ENCODE measurements at places on chromosomes 1 and 21. TPM values are rescaled to one million over a fixed set of nuclear protein-coding genes. Genes with fewer than 3 reads are reported as not detected.

Gene DNASE2B
- total RNA-seq, result not detected

Gene KCNH1
- total RNA-seq, result under 0.01 TPM

Gene CBR3
- total RNA-seq, result 19.2 TPM

Gene SAMSN1
- 3.6 TPM for total RNA-seq

Gene S1PR1
- 225 TPM for total RNA-seq

Gene LAD1
- not detected for total RNA-seq

Gene OR10Z1
- total RNA-seq, result not detected

Gene DCDC2B
- total RNA-seq, result not detected

Gene CELA3A
- not detected for total RNA-seq

Gene SYPL2
- total RNA-seq, result under 0.01 TPM

Gene DISP3
- 0.07 TPM for total RNA-seq

Gene ZNF593OS
- total RNA-seq, result not detected

Gene SPATA17
- total RNA-seq, result not detected

Gene FAM72C
- 1.4 TPM for total RNA-seq

Gene ZNF695
- total RNA-seq, result 3.2 TPM

Gene PTPRC
- not detected for total RNA-seq

Gene ADGRB2
- 0.79 TPM for total RNA-seq

Gene MCL1
- 246 TPM for total RNA-seq

Gene IVL
- total RNA-seq, result not detected

Gene BSND
- not detected for total RNA-seq
